ENCODE measurements at places on chromosomes 12 and 14. TPM values are rescaled to one million over a fixed set of nuclear protein-coding genes. Genes with fewer than 3 reads are reported as not detected.

The TAMALIN gene
- 12.1 TPM for total RNA-seq

The TAS2R30 gene
- 0.82 TPM for total RNA-seq

The DPF3 gene
- total RNA-seq = 21.8 TPM

The STXBP6 gene
- 2.6 TPM for total RNA-seq

The KLRC4 gene
- total RNA-seq = not detected

The KLRB1 gene
- 0.30 TPM for total RNA-seq

The ADCY6 gene
- 18.9 TPM for total RNA-seq

The SMOC1 gene
- total RNA-seq = 6.2 TPM

The SERPINA3 gene
- total RNA-seq = 229 TPM

The LRP1-AS gene
- not detected for total RNA-seq

The NTF3 gene
- 0.62 TPM for total RNA-seq

The ANO2 gene
- total RNA-seq = 5.7 TPM

The ERH gene
- 115 TPM for total RNA-seq

The REM2 gene
- not detected for total RNA-seq

The SLC10A1 gene
- total RNA-seq = not detected

The LHX5 gene
- not detected for total RNA-seq

The NOS1 gene
- total RNA-seq = 12.1 TPM

- DNase-seq = no peak
Measured at GRCh38 chr14:58215191-58215914, 15.4 kb downstream of the ACTR10 start.

DNA sequence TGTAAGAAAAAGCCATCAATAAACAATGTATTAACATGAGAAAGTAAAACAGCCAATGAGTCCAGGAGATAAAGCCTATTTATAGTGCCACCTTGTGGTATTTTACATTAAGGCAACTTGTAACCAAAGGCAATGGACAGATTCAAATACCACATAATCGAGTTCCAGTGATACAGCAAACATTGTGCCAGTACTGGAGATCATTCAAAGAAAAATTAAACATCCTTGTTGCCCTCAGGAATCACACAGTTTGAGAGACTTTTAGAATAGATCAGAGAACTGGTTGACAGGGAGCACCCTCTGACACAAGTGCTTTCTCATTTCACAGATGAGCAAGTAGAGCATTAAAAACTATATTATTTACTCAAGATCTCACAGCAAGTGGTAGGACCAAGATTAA lies 98.1 kb downstream of the DDHD1 start:
- DNase-seq = no peak

- no peak for DNase-seq
Measured at GRCh38 chr12:25793196-25793595, 165.3 kb upstream of the RASSF8 start.

- no peak for DNase-seq
Measured at GRCh38 chr14:73909681-73910080, 23.0 kb downstream of the ZNF410 start.

DNA sequence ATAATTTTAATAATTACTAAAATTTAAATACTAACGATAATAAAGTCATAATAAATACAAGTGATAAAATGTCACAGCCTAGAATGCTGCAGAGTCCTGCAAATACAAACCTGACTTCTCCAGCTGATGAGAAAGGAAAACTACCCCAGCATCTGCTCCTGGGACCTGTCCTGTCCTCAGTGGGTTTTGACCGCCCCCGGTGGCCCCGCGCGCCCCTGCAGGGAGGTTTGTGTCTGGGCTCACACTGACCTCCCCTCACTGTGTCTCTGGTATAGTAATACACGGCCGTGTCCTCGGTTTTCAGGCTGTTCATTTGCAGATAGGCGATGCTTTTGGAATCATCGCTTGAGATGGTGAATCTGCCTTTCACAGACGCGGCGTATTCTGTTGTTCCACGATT lies 1139.4 kb downstream of the TMEM121 start:
- no peak for DNase-seq

DNA sequence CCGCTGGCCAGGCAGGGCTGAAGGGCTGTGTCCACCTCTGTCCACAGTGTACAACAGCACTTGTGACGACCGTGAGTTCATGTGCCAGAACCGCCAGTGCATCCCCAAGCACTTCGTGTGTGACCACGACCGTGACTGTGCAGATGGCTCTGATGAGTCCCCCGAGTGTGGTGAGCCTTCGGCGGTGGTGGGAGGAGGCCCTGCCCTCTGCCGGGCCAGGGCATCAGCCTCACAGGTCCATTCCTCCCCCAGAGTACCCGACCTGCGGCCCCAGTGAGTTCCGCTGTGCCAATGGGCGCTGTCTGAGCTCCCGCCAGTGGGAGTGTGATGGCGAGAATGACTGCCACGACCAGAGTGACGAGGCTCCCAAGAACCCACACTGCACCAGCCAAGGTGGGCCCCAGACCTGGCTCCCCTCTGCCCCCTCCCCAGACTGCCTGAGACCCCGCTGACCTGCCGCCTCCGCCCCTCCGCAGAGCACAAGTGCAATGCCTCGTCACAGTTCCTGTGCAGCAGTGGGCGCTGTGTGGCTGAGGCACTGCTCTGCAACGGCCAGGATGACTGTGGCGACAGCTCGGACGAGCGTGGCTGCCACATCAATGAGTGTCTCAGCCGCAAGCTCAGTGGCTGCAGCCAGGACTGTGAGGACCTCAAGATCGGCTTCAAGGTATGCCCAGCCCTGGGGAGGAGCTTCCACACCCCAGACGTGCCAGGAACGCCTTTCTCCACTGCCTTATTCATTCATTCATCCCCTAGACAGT lies 20.8 kb upstream of the NXPH4 start:
- no peak for DNase-seq

- DNase-seq = peak; percentile 16
Measured at GRCh38 chr14:85764822-85765221, 234.9 kb downstream of the FLRT2 start.

DNA sequence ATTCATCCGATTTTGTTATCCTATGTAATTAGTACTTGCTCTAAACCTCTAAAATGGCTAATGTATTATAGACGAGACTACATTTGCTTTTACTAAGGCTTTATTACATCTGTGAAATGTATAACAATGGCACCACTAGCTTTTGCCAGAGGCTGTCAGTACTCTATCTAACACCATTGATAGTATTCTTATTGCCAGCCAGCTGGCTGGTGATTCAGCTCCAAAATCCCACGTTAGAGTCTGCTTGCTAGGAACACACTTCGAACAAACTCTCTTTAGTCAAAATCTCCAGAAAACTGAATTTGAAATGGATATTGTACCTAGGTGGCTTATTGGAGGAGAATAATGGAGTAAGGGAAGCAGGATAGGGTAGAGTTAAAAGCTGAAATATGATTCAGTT lies 839.2 kb downstream of the SLC6A15 start:
- no peak for DNase-seq

DNA sequence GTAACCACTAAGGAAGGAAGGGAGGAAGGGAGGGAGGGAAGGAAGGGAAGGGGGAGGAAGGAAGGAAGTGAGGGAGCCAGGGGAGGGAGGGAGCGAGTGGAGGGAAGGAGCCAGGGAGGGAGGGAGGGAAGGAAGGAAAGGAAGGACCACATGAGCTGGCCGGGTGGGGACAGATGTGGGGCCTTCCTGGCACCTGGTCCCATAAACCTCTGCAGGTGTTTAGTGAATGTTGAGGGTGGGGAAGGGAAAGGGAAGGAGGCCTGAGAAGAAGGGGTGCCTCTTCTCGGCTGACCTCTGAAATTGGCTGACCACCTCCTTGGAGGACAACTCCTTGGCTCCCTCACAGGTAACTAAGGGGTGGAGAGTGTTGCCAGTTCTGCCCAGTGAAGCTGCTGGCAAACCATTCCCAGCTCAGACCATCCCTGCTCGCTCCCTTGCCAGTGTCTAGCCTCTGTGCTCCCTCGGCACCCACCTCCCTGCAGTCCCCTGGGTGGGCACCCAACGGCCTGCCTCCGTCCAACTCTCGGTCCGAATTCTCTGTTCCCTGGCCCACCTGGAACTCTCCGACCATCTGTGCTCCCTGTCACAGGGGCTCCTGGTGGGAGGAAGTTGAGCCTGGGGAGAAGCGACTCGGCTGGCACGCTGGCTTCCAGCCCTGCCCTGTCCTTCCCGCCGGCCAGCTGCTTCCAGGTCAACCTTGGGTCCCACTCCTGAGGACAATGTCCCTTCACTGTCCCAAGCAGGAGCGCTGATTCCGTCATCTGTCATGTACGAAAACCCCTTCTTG lies 12.2 kb upstream of the PPP1R13B start:
- no peak for DNase-seq

DNA sequence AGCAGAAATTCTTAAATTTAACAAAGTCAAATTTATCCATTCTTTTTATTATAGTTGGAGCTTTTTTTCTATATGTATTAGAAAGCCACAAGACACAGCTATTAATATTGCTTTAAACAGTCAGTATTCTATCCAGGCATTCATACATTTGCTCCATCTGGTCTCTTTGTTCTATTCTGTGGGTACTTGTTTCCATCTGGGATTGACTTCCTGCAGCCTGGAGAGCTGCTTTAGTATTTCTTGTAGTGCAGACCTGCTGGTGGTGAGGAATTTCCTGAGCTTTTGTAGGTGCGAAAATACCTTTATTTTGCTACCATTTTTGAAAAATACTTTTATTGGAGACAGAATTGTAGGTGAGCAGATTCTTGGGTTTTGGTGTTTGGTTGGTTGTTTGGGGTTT lies 29.0 kb downstream of the CCDC60 start:
- no peak for DNase-seq

DNA sequence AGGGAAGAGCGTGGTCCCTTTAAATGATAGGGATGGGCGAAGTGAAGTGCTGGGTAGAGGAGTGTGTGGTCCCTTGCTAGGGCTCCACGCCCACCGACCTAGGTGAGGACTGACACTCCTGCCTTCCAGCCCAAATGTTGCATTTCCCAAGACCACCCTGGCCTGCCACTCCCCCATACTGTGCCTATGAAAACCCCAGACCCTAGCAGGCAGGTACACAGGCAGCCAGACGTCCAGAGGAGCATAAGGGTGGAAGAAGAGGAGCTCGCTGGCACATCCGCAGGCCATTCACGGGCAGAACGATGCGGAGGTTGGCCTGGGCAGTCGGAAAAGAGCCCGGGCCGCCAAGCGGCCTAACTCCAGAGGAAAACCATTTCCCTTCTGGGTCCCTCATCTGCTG lies 817 bp upstream of the IPO8 start:
- no peak for DNase-seq

- DNase-seq = no peak
Measured at GRCh38 chr12:20757-21156, 45.8 kb upstream of the IQSEC3 start.

GRCh38 chr12:69936214-69936731 lies 111.2 kb downstream of the MYRFL start:
- DNase-seq = no peak

DNA sequence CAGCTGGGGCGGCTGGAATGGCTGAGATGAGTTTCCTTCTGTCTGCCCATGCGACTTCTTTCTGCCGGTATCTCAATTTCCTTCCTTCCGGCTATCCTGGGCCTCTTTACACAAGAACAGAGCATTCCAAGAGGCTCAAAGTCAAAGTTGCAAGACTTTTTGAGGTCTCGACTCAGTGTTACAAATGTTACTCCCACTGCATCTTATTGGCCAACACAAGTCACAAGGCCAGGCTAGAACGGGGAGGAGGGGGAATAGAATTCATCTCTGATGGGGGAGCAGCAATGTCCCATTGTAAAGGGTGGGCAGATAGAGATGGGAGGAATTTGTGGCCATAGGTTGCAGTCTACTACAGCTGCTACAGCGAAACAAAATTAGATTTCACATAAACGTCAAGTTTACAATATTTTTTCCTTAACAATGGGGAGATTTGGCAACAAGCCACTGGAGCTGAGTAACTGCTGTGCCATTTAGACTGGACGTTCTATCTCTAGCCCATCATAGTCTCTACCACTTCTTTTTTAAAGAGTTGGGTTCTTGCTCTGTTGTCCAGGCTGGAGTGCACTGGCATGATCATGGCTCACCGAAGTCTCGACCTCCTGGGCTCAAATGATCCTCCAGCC lies 9.5 kb upstream of the NYNRIN start:
- no peak for DNase-seq

DNA sequence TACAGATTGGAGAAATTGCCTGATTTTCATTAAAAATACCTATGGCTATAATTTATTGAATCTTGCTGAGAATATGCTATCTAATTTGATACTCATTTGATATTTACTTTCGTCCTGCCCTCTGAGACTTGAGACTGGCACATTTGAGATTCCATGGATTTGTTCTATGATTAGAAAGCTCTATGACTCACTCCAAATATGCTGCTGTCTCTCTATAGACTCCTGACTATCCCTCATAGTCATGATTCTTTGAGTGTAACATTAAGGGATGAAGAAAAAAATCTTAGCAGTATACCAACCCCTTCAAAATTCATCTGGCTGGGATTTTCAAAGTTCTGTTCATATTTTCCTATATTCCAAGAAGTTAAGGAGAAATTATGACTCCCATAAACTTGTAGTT lies 191.9 kb downstream of the LRIG3 start:
- no peak for DNase-seq

GRCh38 chr12:12901158-12901791 lies 9.9 kb downstream of the GPRC5A start:
- DNase-seq = peak; percentile 41

GRCh38 chr12:21296751-21297406 lies 37.8 kb downstream of the SLCO1A2 start:
- DNase-seq = no peak

DNA sequence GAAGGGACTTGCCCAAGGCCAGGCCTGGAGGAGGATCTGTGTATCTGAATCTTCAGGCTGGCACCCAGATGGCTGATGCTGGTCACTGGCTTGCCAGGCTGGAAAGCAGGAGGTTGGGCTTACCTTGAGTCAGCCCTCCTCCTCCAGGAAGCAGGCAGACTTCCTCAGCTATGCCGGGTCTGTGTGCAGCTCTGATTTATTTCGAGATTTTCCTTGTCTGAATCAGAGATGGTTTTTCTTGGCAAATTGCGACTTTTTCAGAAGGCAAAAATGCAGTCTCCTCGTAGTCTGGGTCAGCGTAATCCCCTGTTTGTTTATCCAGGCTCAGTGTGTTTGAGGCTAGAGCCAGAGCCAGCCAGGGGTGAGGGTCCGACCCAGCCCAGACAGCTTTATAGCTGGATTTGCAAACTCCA lies 48.9 kb downstream of the SMOC1 start:
- no peak for DNase-seq

DNA sequence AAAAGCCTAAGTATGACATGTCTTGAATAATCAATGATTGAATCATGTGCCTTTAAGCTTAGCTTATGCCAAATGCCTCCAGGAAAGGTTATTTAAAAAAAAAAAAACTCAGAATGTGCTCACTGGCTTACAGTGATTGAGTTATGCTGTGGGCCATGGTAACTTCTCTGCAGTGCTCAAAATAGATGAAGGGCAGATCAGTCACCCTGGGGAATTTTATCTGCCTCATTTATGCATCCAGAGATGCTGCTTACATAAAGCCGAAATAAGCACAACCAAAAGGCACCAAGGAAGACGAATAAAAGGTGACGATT lies 118.7 kb upstream of the MDM1 start:
- DNase-seq = no peak
